Stimulated activated CD8-positive, alpha-beta memory T cell treated with anti-CD3 and anti-CD28 coated beads, Interleukin-2, amount 100 ng/mL, for 48 hours (primary cell): ENCODE measurements at places on chromosomes 16 and 17.

GRCh38 chr16:50272687-50273381 lies 6.5 kb downstream of the ADCY7 start:
- no peak for DNase-seq

GRCh38 chr17:79084291-79085153 lies 9.9 kb downstream of the ENGASE start:
- DNase-seq, result no peak

DNA sequence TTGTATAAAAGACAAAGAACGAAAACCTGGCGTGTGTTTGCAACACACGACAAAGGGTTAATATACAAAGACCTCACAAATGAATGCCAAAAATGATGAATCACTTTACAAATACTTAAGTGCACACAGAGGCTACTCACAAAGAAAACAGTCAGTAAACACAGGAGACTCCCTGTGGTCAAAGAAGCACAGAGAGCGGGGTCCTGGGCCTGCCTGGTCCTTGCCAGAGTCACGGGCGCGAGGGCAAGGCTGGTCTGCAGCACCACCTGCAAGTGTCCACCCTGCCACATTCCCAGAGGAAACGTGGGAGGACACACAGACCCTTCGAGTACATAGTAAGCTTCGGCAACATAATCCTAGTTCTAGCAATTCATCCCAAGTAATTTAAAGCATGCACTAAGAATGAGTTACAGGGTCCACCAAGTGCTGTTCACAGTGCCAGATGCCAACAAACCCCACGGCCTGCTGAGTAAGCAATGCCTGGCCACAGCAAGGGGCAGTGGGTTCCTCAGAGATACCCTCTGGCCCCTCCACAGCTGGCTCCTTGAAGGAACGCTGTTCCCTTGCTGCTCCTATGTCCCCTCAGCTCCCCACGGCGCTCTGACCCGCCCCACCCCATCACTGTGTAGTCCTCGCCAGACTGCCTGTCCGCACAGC lies 24.6 kb upstream of the FAAP100 start:
- no peak for DNase-seq

GRCh38 chr16:87918866-87919680 lies 17.3 kb downstream of the CA5A start:
- no peak for DNase-seq
